NCI-H1417 treated with DMSO at 0.1 percent for 48 hours (cell line): ENCODE measurements at places on chromosomes 16 and 17.

DNA sequence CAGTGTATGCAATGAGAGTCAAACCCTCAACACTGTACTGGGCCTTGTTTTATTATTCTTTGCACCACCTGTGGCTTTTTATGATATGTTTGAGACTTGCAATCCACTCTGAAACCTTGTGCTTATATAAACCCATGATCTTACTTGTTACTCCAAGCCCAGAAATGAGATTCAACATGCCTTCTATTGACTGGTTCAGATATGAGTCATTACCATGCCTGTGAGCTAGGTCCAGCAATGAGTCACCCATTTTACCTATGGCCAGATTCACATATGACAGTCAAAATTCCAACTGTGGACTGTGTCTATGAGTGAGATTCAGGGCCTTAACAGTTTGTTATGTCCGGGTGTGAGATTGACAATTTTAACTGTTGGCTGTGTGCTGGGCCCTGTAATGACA, 1846.1 kb downstream of the TP53TG3F start:
- no peak for DNase-seq

GRCh38 chr17:6589266-6589946, 33.1 kb upstream of the PITPNM3 start:
- DNase-seq, result no peak

DNA sequence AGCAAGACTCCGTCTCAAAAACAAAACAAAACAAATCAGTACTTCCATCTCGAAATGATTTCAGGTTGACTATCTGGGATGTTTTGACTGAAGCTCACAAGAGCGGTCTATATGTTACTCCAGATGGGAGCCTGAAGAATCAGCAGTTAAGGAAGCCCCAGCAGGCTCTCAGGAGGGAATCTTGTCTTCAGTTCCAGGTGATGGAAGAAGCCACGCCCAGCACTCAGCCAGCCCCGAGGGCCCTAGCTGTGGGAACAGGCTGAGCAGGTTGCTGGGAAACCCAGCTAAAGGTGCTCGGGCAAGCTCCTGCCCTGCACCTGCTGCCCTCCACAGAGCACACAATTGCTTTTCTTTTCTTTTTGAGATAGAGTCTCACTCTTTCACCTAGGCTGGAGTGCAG, 32.4 kb downstream of the WIPI1 start:
- peak; percentile 6 for DNase-seq

DNA sequence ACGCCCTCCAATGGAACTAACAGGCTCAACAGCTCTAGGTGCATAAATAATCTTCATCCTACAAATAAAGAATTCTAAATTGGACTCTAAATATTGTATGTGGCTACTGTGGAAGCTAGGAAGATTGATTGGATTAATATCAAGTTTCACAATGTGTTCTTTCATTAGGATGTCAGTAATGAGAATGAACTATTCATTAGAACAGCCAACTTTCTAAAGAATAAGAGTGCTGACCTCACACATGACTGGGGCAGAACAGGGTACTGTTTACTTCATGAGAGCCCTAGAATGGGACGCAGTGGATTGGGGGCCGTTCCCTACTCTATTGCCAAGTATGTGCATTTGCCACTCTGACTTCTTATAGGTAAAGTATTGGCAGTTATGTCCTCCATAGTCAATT, 528.2 kb upstream of the RBFOX1 start:
- DNase-seq, result no peak

GRCh38 chr17:52237151-52237550, 78.6 kb upstream of the CA10 start:
- DNase-seq, result no peak

DNA sequence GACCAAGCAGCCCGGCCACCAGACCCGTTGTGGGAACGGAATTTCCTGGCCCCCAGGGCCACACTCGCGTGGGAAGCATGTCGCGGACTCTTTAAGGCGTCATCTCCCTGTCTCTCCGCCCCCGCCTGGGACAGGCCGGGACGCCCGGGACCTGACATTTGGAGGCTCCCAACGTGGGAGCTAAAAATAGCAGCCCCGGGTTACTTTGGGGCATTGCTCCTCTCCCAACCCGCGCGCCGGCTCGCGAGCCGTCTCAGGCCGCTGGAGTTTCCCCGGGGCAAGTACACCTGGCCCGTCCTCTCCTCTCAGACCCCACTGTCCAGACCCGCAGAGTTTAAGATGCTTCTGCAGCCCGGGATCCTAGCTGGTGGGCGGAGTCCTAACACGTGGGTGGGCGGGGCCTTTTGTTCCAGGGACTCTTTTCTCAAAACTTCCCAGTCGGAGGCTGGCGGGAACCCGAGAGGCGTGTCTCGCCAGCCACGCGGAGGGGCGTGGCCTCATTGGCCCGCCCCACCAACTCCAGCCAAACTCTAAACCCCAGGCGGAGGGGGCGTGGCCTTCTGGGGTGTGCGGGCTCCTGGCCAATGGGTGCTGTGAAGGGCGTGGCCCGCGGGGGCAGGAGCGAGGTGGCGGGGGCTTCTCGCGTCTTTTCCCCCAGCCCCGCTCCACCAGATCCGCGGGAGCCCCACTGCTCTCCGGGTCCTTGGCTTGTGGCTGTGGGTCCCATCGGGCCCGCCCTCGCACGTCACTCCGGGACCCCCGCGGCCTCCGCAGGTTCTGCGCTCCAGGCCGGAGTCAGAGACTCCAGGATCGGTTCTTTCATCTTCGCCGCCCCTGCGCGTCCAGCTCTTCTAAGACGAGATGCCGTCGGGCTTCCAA, at the start of gene SLC2A4:
Gene SLC2A4 (plus strand): TSS at position 645 of the 879 bp plus-strand sequence. CDS start 217 bp downstream, at position 862.
- DNase-seq, result peak; percentile 36

- DNase-seq, result no peak
Observed at GRCh38 chr17:9666461-9667050, 21.2 kb downstream of the USP43 start.

- no peak for DNase-seq
Observed at GRCh38 chr16:78375055-78375679, 275.7 kb downstream of the WWOX start.

DNA sequence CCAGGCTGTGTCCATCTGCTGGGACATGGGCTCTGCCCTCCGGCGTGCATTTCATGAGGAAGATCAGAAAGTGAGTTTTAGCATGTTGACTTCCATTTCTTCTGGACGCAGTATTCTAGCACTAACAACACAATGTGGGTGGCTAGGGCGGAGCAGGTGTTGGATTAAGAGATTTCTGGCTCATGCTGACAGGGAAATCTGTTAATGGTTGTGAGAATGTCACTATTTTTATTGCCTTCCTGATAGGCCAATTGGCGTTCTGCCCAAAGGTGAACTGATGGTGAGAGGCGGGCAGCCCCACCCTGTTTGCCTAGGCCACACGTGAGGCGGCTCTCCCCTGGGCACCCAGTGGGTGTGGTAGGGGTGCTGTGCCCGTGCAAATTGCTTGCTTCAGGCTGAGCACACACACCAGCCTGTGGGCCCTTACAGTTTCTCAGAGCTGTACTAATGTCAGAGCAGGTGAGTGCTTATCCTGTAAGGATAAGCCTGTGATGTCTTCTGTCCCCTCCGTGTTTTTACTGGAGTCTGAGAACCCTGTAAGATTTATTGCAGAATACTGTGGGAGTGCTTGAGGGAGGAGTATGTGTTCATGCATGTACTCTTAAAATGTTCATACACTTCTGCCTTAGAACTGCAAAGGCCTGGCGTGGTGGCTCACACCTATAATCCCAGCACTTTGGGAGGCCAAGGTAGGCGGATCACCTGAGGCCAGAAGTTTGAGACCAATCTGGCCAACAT, 30.9 kb downstream of the PGS1 start:
- DNase-seq, result peak; percentile 73

GRCh38 chr17:56653877-56654276, 60.4 kb downstream of the NOG start:
- no peak for DNase-seq
